Kidney (tissue), 22 donors: ENCODE measurements at places on chromosomes 16 and 17. TPM values are rescaled to one million over a fixed set of nuclear protein-coding genes. Genes with fewer than 3 reads are reported as not detected.

EPX gene
- polyA plus RNA-seq = not detected

CA5A gene
- polyA plus RNA-seq = not detected

CD300H gene
- polyA plus RNA-seq = not detected

DNA sequence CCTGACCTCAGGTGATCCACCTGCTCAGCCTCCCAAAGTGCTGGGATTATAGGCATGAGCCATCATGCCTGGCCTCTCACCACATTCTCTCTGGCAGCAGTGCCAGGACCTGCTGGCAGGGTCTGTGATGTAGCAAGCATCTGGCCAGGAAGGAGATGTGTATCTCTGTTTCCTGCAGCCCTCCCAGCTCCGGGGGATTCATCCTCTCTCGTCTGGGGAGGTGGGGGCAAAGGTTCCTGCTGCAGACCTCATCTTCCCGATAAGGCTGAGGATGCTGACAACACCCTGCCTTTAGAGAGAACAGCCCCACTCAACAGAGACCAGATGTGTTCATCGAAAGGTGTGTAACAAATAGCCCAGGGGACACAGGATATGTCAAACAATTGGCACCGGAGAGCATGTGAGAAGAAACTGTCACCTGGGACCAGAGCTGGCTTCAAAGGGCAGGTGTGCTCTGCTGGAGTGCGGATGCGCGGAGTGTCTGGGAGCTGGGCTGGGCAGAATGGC is 54.8 kb upstream of the SEC14L1 start:
- H3K4me3 ChIP-seq = no peak overlapping the region
- DNase-seq = no peak
- no peak overlapping the region for H3K27ac ChIP-seq
- no peaks in the 10 kb centered on the region for H3K36me3 ChIP-seq
- peaks cover 17% of the 10 kb centered on the region for H3K4me1 ChIP-seq

DNA sequence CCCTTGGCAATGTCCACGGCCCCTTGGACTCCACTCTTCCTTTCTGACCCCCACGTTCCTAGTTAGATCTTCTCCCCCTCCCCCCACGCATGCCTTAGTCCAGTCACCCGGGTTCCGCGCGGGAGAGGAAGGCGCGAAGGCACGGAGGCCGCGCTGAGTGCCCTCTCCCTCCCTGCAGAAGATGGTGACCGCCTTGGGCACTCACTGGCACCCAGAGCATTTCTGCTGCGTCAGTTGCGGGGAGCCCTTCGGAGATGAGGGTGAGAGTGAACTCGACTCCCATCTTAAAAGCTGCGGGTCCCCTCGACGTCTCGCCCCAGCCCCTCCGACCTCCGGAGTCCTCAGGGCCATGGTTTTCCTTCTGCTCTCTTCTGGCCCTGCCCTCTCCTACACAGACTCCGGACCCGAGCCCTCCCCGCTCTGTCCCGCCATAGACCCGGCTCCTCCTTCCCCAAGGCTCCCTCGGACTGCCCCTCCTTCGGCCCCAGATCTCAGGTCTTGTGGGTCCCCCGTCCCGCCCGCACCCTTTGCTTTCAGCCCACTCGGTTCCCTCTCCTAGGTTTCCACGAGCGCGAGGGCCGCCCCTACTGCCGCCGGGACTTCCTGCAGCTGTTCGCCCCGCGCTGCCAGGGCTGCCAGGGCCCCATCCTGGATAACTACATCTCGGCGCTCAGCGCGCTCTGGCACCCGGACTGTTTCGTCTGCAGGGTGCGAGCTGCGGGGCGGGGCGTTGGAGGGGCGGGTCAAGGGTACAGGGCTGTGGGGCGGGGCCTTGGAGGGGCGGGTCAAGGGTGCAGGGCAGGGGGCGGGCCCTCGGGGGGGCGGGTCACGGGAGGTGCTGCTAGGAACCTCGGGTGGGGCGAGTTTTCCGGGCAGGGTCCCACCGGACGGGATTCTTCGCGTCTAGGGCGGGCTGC is 4.6 kb downstream of the TGFB1I1 start:
- H3K4me3 ChIP-seq = no peak overlapping the region

- H3K27me3 ChIP-seq = no peaks in the 10 kb centered on the region
- no peak for DNase-seq
- no peak overlapping the region for H3K4me3 ChIP-seq
- H3K4me1 ChIP-seq = no peaks in the 10 kb centered on the region
Measured at GRCh38 chr16:577796-578195, 8.0 kb downstream of the PIGQ start.

DNA sequence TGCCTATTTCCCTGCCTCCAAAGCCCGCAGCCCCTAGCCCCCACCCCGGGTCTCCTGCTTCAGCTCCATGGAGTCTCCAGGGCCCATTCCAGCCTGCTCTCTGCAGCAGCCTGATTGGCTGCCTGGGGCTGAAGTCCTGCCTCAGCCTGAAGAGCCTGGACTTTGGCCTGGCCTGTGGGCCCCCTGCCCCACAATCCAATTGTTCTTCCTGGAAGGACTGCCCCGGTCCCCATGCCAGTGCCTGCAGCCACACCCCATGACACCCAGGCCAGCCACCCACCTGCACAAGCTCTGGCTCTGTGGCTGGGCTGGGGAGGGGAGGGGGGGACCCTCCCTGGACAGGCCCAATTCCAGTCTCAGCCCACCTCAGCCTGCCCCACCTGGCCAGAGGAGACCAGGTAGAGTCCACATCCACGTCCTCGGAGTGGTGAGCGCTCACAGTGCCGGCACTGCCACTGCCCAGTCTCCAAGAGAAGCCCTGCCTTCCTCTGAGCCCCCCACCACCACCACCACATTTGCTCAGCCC is 12.3 kb downstream of the ENPP7 start:
- H3K27ac ChIP-seq = no peak overlapping the region
- no peak overlapping the region for H3K4me3 ChIP-seq
- peak; percentile 45 for DNase-seq
- H3K27me3 ChIP-seq = peaks cover 3% of the 10 kb centered on the region
- no peaks in the 10 kb centered on the region for H3K36me3 ChIP-seq
- no peaks in the 10 kb centered on the region for H3K4me1 ChIP-seq
